Foreskin keratinocyte (primary cell): ENCODE measurements at places on chromosomes 2 and 18. TPM values are rescaled to one million over a fixed set of nuclear protein-coding genes. Genes with fewer than 3 reads are reported as not detected.

PRSS56 gene
- total RNA-seq = not detected in 2 replicates

SMYD1 gene
- not detected in 2 replicates for total RNA-seq

UGT1A8 gene
- total RNA-seq = not detected in 2 replicates

ERBB4 gene
- not detected in 2 replicates for total RNA-seq

EGR4 gene
- not detected in 2 replicates for total RNA-seq

DOK6 gene
- total RNA-seq = not detected in 2 replicates

OR6B2 gene
- total RNA-seq = not detected in 2 replicates

CREB1 gene
- 46.1 and 50.6 TPM in 2 replicates for total RNA-seq

FASTKD1 gene
- total RNA-seq = 28.3 and 35.2 TPM in 2 replicates

NGEF gene
- 0.11 TPM in 1 of 2 replicates, not detected in the other for total RNA-seq

UBE2F gene
- total RNA-seq = 70.5 and 71.9 TPM in 2 replicates

FAP gene
- 1.2 and 3.0 TPM in 2 replicates for total RNA-seq

C2orf76 gene
- 6.8 and 6.9 TPM in 2 replicates for total RNA-seq

SEMA4C gene
- total RNA-seq = 9.5 and 10.5 TPM in 2 replicates

SYT4 gene
- total RNA-seq = not detected in 2 replicates

CGREF1 gene
- total RNA-seq = 0.49 and 1.6 TPM in 2 replicates

TUBA3E gene
- total RNA-seq = not detected in 2 replicates

GYPC gene
- not detected in 2 replicates for total RNA-seq

TWIST2 gene
- total RNA-seq = 24.1 and 27.8 TPM in 2 replicates

GRHL1 gene
- 0.92 and 1.2 TPM in 2 replicates for total RNA-seq

COX7A2L gene
- 107 and 119 TPM in 2 replicates for total RNA-seq

ADD2 gene
- 0.18 and 1.8 TPM in 2 replicates for total RNA-seq

CCBE1 gene
- total RNA-seq = 24.7 and 39.0 TPM in 2 replicates

ALLC gene
- not detected in 2 replicates for total RNA-seq

ADAM23 gene
- total RNA-seq = 0.28 and 0.31 TPM in 2 replicates

FOXD4L1 gene
- 0.03 and 0.11 TPM in 2 replicates for total RNA-seq

MRPL30 gene
- 37.0 and 38.2 TPM in 2 replicates for total RNA-seq

RFTN2 gene
- total RNA-seq = not detected in 2 replicates

SLC19A3 gene
- 0.14 and 0.21 TPM in 2 replicates for total RNA-seq

TRIM54 gene
- total RNA-seq = not detected in 2 replicates

TSGA10 gene
- 3.0 and 4.1 TPM in 2 replicates for total RNA-seq

NOL4 gene
- total RNA-seq = not detected in 2 replicates

SPATA3 gene
- not detected in 2 replicates for total RNA-seq

MATN3 gene
- total RNA-seq = 2.2 and 4.3 TPM in 2 replicates

SNRPD1 gene
- 128 and 158 TPM in 2 replicates for total RNA-seq

STEAP3 gene
- total RNA-seq = 23.7 and 30.8 TPM in 2 replicates

GALNT5 gene
- 10.2 and 14.4 TPM in 2 replicates for total RNA-seq

POTEI gene
- not detected in 2 replicates for total RNA-seq

TLX2 gene
- 0.10 TPM in 1 of 2 replicates, not detected in the other for total RNA-seq

SKOR2 gene
- total RNA-seq = not detected in 2 replicates

WDPCP gene
- total RNA-seq = 3.4 and 3.7 TPM in 2 replicates

CYTIP gene
- total RNA-seq = not detected in 2 replicates
